ENCODE measurements at places on chromosomes 1 and 21.

DNA sequence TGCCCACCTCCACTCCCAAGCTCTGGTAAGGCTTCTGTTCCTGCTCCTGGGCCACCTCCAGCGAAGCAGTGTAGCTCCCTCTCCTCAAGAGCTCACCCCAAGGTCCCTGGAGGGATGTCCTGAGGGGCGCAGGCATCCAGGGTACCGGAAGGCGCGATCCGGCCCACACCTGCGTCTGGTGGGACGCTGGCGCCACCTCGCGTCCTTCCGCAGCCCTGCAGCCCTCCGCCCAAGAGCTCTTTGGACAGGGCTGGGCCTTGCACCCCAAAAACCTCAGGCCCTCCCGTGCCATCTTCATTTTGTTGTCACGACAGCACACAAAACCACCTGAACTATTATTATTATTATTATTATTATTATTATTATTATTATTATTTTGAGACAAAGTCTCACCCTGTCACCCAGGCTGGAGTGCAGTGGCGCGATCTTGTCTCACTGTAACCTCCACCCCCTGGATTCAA is 49.2 kb upstream of the PAX7 start:
- DNase-seq, result no peak

- DNase-seq, result peak; percentile 24
Observed at GRCh38 chr1:70818401-70818800, 229.2 kb downstream of the PTGER3 start.

DNA sequence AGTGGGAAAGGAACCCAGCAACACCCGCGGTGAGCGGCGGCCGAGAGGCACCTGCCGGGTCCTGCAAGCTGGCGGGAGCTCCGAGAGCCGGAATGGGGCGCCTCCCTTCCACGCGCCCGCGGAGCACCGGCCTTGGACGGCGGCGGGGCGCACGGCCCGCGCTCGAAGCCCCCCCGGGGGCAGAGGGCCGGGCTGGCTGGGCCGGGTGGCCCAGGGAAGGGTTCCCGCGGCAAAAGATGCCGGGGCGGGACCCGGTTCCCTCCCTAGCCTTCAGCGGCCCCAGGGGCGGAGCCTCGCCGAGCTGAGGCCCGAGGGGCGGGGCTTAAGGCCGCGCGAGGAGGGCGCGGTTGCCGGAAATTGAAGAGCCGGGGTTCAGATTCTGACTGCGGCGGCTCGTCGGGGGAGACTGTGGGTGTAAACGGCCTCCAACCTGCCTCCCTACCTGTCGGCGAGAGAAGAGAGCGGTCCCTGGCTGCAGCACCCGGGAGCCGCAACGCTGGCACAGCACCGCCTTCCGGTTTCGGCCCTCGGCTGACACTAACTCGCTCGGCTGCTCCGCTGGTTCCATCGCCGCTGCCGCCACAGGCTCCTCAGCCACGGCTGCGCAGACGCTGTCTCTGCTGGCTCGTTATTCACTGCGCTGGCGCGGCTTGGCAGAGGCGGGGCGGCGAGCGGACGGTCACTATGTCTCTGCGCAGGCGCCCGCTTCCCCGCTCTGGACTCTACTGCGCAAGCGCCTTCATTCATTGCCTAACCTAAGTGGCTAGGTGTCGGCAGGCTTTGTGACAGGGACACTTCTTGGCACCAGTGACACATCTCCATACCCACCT is at the start of gene RABIF:
Gene RABIF (minus strand): TSS at position 619 of the 830 bp plus-strand sequence. CDS start 51 bp downstream, at position 568.
- DNase-seq, result peak; percentile 76

DNA sequence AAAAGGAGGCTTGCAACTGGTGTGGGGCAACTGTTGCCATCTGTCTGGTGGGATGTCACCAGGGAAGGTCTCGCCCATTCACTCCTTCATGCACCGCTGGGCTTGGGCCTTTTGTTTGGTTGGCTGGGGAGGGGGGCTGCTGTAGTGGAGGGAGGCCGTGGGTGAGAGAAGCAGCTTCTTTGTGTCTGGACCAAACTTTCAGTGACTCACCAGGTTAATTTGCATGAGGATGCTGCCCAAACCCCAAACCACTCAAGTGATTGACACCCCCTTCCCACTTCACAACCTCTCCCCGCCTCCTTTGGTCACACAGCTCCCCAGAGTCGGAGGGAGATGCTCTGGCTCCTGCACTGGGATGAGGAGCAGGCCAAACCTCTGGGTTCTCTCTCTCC is 19.7 kb downstream of the BTG2 start:
- DNase-seq, result no peak

DNA sequence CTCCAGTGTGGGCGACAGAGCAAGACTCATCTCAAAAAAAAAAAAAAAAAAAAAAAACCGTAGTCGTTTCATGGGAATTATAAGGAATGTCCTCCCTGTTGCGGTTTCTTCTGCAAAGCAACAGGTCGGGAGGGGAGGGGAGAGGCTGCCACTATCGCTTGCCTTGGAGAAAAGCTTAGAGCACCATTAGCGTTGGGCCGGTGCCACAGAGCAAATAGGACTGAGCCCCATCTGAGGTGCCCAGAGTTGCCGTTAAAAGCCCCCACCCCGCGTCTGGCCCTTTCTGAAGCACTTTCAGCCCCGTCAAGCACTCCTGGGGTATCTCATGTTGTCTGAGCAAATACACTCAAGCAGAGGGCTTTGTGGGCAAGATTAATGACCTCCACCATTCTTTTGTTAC is 2.2 kb downstream of the RIPPLY3 start:
- DNase-seq, result no peak

DNA sequence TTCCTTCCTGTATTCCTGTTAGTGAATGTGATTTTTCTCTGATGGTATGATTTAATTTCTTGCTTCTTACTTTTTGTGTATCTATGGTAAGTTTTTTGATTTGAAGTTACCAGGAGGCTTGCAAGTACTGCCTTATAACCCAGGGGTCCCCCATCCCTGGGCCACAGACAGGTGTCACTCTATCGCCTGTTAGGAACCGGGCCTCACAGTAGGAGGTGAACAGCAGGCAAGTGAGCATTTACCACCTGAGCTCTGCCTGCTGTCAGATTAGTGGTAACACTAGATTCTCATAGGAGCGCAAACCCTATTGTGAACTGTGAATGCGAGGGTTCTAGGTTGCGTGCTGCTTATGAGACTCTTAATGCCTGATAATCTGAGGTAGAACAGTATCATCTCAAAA is 143.3 kb downstream of the RPS6KC1 start:
- no peak for DNase-seq

GRCh38 chr1:116131866-116132605 is 20.8 kb downstream of the MAB21L3 start:
- DNase-seq, result no peak

GRCh38 chr1:31870086-31870736 is 54.4 kb upstream of the SPOCD1 start:
- DNase-seq, result no peak

- DNase-seq, result no peak
Observed at GRCh38 chr1:240667351-240667750, 55.4 kb upstream of the GREM2 start.

GRCh38 chr1:186798960-186799688 is 29.6 kb upstream of the PLA2G4A start:
- DNase-seq, result no peak

All from skeletal muscle cell (primary cell).